AG08396 (cell line): ENCODE measurements at places on chromosomes 2 and 18.

GRCh38 chr2:24972315-24972961 lies 683 bp upstream of the DNAJC27 start:
- peak; percentile 29 for DNase-seq

GRCh38 chr2:169900686-169901085 lies 73.4 kb downstream of the UBR3 start:
- no peak for DNase-seq

DNA sequence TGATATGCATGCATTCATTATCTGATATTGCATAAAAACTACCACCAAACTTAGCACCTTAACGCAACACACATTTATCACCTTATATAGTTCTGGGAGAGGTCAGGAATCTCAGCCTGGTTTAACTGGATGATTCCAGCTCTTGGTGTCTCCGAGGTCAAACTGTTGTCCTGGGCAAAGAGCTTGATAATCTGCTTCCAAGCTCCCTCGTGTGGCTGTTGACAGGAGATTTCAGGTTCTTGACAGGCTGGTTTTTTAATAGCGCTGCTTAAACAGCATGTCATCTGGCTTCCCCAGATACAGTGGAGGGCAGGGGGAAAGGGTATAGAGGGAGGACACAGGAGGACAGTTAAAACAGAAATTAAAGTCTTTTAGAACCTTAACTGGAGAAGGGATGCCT lies 785.0 kb downstream of the CNTNAP5 start:
- DNase-seq, result no peak

- DNase-seq, result no peak
Observed at GRCh38 chr18:12765126-12765525, 62.3 kb downstream of the PSMG2 start.

DNA sequence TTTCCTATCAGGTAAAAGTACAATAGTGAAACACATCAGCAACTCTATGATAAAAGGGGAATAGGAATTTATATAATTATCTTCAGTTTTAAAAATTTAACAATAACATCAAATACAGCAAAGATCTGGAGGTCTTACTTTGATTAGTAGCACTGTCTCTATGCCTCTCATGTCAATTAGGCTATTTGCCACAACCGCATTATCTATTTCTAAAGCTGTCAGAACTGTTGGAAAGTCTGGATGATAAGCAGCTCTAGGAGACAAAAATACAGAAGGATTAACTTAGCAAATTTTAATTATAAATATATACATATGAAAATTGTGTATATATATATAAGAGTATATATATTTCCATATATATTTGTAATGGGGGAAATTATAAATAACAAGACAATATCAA lies 45.1 kb downstream of the SMC6 start:
- DNase-seq, result no peak

DNA sequence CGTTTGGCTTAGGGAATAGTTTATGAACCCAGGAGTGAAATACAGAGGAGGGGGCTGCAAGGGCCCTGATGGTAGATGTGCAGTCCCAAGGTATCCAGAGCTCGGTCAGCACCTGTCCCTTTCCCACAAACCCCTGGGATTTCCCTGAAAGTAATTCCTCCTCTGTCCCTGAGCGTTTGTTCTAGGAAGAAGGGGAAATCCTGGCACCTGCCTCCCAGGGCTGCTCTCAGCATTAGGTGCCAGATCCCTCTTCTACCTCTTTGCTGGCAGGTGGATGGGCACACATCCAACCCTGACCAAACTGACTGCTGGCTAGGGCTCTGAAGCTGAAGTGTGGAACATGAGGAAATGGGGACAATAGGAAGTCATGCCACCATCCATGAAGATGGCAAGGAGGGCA lies 824.0 kb downstream of the SLC4A3 start:
- no peak for DNase-seq
